Endodermal cell (in vitro differentiated cells): ENCODE measurements at places on chromosomes 2 and 18. TPM values are rescaled to one million over a fixed set of nuclear protein-coding genes. Genes with fewer than 3 reads are reported as not detected.

GRCh38 chr2:167342769-167343168 lies 454.5 kb downstream of the XIRP2 start:
- DNase-seq, result no peak

Gene MC5R
- 0.21 to 0.54 TPM in 2 of 3 replicates, not detected in the other for total RNA-seq

DNA sequence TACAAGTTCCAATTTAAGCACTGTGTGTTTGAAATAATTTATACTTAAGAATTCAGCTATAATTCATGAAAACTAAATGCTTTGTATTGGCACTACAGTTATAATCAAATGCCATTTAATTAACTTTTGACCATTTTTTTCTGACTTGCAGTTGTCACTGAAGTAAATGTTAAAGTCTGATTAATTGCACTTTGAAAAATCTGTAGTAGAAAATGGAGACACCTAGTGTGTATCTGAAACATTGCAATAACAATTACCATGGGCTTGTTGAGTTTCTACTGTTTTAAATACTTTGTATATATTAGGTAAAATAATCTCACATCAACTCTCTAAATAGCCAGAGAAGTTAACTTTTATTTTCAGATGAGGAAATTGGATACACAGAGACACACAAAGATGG lies 458.6 kb upstream of the FSIP2 start:
- no peak for DNase-seq

DNA sequence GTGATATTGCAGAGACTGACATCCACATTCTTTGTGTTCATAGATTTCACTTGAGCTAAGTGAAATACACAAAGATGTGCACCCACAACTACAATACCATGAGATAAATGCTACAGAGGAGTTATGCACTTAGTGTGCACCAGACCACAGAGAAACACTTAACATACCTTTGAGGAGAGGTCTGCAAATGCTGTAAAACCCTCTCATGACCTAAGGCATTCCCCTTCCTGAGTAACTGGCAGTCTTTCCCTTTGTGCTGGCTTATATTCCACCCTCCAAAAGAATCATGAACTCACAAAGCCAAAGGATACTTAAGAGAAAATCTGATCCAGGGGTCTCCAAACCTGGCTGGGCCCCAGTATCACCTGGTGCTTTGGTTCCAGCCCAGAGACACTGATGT lies 16.2 kb downstream of the NXPH2 start:
- no peak for DNase-seq

Gene UGT1A10
- total RNA-seq, result not detected in 3 replicates

Gene FBXO41
- 8.9 and 9.0 TPM in 2 replicates for total RNA-seq

Gene ZEB2
- total RNA-seq, result 0.23 to 0.42 TPM (median 0.31 TPM) in 3 replicates

Gene C1GALT1C1L
- not detected in 3 replicates for total RNA-seq

DNA sequence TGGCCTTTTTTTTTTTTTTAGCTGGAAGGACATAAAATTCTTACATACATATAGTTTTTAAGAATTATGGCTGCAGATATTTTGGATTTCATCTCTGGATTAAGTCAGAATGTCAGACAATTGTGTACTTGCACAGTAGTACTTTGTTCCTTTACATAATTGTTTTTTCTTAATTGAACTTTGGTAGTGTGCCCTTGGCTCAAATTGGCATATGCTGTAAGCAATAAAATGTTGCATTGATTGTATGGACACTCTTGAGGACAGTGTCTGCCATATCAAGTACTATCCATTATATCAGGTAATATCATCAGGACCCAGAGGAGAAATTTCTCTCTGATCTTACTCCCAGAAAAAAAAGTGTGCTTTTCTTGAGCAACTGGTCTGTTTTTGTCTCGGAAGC lies 15.3 kb downstream of the ZC3H6 start:
- DNase-seq, result no peak

Gene ITGA6
- 34.6 and 35.8 TPM in 2 replicates for total RNA-seq

Gene SLC40A1
- total RNA-seq, result 96.8 to 101 TPM (median 97.6 TPM) in 3 replicates

DNA sequence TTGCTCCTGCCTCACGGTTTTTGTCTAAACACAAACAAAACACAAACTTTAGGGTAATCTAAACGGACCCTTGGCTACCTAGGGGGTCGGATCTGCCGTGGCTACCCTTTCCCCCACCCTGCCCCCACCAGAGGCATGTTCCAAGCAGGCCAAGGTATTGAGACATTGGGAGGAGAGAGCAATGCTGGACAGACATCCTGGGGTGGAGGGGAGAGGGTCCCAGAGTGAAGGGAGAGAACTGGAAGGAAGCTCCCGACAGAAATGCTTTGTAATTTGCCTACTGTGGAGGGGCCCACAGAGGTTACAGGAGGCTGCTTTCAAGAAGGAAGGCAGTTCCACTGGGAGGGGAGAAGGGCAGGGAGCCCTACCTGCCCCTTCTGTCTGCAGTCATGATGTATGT lies 13.9 kb upstream of the MAT2A start:
- DNase-seq, result no peak

DNA sequence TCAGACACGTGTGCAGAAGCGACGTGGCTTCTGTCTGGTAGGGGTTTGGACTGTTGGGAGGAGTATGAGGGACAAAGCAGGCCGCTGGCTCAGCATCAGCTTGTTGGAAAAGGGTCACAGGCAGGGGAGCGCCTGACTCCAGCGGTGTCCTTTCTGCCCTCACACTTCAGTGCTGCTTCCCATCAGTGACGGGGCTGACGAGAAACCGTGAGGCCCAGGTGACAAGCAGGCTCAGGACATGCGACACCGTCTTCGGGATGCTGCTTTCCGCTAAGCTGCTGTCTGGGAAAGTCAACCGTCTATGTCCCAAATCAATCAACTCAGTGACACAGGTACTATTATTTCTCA lies 90.5 kb downstream of the USP40 start:
- DNase-seq, result no peak

- peak; percentile 74 for DNase-seq
Measured at GRCh38 chr18:49762191-49763077, 50.9 kb downstream of the ACAA2 start.

Gene EFEMP1
- total RNA-seq, result 3.3 and 4.0 TPM in 2 replicates

DNA sequence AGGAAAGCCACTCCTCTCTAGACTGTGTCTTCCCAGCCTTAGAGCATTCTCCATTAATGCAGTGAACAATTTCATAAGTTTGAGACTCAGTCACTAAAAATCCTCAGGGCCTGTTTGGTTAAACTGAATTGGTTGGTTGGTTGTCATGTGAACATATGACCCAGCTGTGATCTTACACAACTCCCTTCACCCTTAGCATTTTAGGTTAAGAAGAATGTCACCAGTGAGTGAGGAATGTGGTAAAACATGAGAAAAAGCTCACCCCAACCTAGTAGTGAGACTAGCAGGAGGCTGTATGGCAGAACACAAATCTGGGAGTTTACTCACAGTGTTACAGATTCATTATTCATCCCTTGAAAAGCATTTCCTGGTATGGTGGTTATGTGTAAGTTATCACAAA lies 32.4 kb downstream of the LHCGR start:
- DNase-seq, result no peak

DNA sequence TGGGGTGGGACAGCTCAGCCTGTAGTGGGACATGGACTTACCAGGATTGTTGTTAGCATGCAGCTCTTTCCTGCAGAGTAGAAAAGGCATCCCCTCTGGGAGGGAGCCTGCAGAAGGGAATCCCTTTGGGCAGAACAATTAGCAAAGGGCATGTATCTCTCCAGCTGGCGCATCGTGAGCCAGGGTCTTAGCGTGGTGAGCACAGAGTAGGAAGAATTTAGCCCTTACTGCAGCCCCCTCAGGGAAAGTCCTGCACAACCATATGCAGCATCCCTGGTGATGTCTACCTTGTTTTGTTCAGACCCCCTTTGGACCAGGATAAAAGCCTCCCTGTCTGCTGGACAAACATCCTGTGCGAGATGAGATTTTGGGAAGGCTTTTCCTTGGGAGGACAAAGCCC lies 292.1 kb downstream of the SLC4A3 start:
- no peak for DNase-seq

GRCh38 chr2:147088871-147089270 lies 756.0 kb upstream of the ACVR2A start:
- DNase-seq, result no peak

- no peak for DNase-seq
Measured at GRCh38 chr18:21463718-21464117, 136.8 kb downstream of the ESCO1 start.

- DNase-seq, result no peak
Measured at GRCh38 chr2:24894750-24895149, 25.3 kb downstream of the ADCY3 start.

DNA sequence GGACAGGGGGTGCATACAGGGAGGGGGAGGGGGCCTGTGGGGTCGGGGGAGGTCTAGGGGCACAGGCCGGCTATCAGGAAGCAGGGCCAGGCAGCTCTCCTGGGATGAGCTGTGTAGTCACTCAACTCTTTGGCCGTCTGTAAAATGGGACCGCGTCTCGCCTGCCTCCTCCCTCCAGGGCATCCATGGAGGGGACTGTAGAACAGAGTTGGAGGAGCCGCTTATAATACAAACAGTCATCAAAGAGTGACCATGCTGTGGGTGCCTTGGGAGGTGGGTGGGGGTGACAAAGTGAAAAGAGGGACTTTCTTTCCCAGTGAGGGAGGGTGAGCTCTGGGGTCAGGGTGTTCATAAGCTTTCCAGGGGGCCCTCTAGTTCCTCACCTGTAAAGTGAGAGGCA lies 169.6 kb upstream of the HAAO start:
- peak; percentile 43 for DNase-seq

Gene RAX
- total RNA-seq, result 0.18 to 5.3 TPM (median 0.63 TPM) in 3 replicates
